Activated CD8-positive, alpha-beta T cell treated with anti-CD3 and anti-CD28 coated beads, Interleukin-2, amount 10 ng/mL, durations not matched to agents 7 days and 5 days (primary cell): ENCODE measurements at places on chromosomes 1 and 21. TPM values are rescaled to one million over a fixed set of nuclear protein-coding genes. Genes with fewer than 3 reads are reported as not detected.

TPTE gene
- not detected for total RNA-seq

GNG12 gene
- not detected for total RNA-seq

TMEM82 gene
- not detected for total RNA-seq

SLAMF9 gene
- not detected for total RNA-seq

CNIH3 gene
- total RNA-seq: 2.5 TPM

CD84 gene
- total RNA-seq: 14.0 TPM

DNA sequence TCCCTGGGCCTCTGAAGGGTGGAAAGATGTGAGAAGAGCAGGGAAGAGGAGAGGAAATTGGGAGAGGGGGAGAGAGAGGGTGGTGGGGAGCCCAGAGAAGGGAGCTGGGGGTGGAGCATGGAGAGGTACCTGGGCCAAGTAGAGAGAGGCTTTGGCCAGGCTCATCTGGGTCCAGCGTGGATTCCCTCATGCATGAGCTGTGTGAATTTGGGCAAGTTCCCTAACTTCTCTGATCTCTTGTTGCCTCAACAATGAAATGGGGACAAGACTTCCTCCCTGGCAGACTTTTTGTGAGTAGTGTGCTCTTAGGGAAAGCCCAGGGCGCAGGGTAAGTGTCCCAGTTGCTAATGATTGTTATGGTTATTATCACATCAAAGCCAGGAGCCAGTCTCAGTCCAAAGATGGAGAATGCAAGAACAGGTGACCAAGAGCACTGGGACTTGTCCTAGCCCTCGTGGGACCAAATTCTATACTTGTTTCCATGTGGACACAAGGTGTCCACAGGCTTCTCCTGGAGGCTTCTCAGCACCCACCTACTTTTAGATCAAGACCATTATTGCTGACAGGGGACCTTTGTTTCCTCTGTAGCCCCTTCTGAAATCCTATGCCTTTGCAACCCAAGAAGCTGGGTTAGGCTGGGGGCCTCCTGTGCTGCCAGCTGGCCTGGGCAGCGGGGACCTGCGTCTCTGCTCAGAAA, 13.9 kb downstream of the IL6R start:
- no peaks in the 10 kb centered on the region for H3K27me3 ChIP-seq
- H3K36me3 ChIP-seq: no peaks in the 10 kb centered on the region
- H3K4me3 ChIP-seq: no peak overlapping the region
- no peak for DNase-seq
- H3K27ac ChIP-seq: peak overlapping the region; percentile 66

GRCh38 chr21:44334329-44335030, 4.7 kb downstream of the CFAP410 start:
- peaks cover 8% of the 10 kb centered on the region for H3K4me1 ChIP-seq
- DNase-seq: no peak
- no peak overlapping the region for H3K27ac ChIP-seq

DNA sequence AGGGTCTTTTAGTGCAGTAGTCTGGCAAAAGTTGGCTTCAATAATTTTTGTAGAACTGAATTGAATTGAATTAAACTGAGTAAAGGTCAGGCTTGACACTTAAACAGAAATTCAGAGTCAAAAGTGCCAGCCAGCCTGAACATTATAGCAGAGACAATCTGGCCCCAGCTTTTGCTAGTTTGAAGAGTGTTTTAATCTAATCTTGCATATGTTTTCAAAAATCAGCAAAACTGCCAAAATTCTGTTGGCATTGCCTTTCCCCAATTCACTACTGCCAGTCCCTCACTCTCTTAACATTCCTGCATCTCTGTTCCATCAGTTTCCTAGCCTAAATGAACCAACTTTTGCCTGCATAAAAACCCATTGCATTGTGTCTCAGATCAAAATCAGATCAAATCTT, 403.8 kb downstream of the NUF2 start:
- no peaks in the 10 kb centered on the region for H3K36me3 ChIP-seq
- H3K4me1 ChIP-seq: no peaks in the 10 kb centered on the region
- DNase-seq: no peak
- no peaks in the 10 kb centered on the region for H3K27me3 ChIP-seq
- H3K4me3 ChIP-seq: no peak overlapping the region
- H3K27ac ChIP-seq: no peak overlapping the region

DNA sequence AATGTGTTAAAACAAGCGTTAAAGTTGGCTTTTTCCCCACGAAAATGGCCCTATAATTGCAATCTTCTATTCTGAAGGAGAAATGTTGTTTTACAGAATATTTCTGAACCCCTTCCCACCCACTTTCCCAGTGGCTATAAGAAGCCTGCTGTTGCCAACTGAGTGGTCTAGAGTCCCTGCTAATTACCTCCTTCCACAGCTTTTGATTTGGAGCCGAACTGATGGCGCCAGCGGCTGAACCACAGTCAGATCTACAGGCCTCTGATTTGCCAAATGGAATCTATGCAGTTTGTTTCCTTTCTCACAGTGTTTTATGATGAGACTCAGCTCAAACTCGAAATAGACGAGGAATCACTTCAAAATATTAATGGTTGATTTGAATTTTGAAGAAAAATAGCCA, 76.0 kb upstream of the C1orf105 start:
- peaks cover 14% of the 10 kb centered on the region for H3K36me3 ChIP-seq
- H3K4me3 ChIP-seq: no peak overlapping the region
- H3K27ac ChIP-seq: no peak overlapping the region
- H3K4me1 ChIP-seq: peaks cover 18% of the 10 kb centered on the region
- DNase-seq: no peak

DNA sequence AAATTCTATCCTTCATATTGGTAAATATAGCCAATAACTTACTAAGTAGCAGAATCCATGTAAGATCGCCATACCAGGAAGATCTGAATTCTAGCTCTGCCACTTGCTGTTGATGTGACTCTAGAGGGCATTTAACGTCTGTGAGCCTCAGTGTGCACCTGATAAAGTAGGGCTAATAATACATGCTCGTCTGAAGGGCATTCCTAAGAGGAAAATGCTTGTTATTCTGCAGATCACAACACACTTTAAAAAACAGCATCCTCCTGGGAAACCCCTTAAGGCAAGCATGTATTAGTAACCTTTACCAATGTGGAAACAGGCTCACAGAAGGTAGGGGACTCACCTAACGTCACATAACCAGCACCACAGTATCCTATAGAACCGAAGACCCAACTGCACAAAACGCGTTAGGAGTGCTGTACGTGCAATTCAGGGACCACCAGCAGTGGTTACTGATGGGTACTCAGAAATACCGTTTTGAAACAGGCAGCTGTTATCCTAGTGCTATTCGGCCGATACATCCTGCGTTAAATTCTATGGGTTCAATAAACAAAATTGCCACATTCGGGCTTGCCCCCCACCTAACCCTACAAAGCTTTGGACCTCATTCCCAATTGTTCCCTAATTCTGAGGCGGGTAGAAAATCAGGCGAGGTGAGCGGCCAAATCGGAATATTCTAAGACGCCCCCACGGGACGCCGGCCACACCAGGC, 758 bp downstream of the DEPDC1 start:
- peak overlapping the region; percentile 92 for H3K27ac ChIP-seq
- H3K27me3 ChIP-seq: peaks cover 27% of the 10 kb centered on the region
- H3K36me3 ChIP-seq: peaks cover 28% of the 10 kb centered on the region
- peak overlapping the region; percentile 96 for H3K4me3 ChIP-seq

- H3K4me1 ChIP-seq: no peaks in the 10 kb centered on the region
- no peaks in the 10 kb centered on the region for H3K36me3 ChIP-seq
- no peaks in the 10 kb centered on the region for H3K27me3 ChIP-seq
- no peak overlapping the region for H3K27ac ChIP-seq
These were observed 231.8 kb downstream of the NEGR1 start for GRCh38 chr1:72050551-72050950.

DNA sequence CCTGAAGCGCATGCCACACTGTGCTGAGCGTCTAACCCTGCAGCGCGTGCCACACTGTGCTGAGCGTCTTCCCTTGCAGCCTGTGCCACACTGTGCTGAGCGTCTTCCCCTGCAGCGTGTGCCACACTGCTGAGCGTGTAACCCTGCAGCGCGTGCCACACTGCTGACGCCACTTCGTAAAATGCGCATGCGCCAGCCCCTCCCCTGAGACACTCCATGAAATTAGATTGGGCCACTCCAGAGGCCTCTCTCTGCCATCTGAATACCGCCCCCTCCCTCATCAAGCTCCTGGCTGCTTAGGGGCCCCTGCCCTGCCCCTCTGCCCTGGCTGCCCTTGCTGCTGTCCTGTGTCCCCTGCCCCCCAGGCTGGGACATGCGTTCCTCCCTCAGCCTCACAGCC, 84.8 kb downstream of the POFUT2 start:
- no peak overlapping the region for H3K4me3 ChIP-seq
- no peak for DNase-seq
- H3K27me3 ChIP-seq: no peaks in the 10 kb centered on the region
- peaks cover 18% of the 10 kb centered on the region for H3K4me1 ChIP-seq

DNA sequence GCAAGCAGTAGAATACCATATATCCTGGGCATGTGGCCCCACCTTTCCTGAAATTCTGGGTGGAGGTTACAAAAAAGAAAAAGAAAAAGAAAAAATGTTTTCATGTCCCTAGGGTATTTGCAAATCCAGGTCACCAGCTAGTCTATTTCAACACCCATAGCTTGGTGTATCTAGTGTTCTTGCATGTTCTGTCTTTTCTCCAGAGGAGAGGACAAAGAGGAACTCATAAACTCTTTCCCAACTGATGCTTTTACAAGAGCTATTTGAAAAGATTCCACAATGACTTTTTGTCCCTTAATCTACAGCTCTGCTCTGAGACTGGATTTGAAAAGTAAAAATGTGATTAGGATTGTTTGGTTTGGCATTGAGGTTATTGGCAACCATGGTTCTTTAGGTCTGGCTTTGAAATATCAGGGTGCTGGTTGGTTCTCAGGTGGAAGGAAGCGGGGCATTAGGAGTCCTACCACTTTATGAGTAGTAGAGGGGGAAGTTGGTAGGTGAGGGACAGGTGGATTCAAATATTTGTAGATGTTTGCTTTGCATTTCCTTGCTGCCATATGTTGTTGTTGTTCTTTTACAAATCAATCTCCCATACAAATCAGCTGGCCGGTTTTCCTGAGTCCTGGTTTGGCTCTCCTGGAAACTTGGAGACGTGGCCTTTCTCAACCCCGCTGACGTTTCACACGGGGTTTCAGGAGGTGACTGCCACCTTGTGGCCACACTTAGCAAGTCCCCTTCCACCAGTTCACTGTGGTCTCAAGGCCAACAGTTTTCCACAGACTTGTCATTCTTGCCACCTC, 126.7 kb upstream of the KIAA0040 start:
- H3K36me3 ChIP-seq: no peaks in the 10 kb centered on the region
- peaks cover 8% of the 10 kb centered on the region for H3K27me3 ChIP-seq
- no peak overlapping the region for H3K4me3 ChIP-seq
- H3K27ac ChIP-seq: no peak overlapping the region

- peaks cover 10% of the 10 kb centered on the region for H3K36me3 ChIP-seq
- peaks cover 33% of the 10 kb centered on the region for H3K4me1 ChIP-seq
- DNase-seq: peak; percentile 31
- H3K27ac ChIP-seq: peak overlapping the region; percentile 64
- peak overlapping the region; percentile 1 for H3K4me3 ChIP-seq
- no peaks in the 10 kb centered on the region for H3K27me3 ChIP-seq
These were observed 76.6 kb upstream of the VAV3 start for GRCh38 chr1:108041360-108042142.

DNA sequence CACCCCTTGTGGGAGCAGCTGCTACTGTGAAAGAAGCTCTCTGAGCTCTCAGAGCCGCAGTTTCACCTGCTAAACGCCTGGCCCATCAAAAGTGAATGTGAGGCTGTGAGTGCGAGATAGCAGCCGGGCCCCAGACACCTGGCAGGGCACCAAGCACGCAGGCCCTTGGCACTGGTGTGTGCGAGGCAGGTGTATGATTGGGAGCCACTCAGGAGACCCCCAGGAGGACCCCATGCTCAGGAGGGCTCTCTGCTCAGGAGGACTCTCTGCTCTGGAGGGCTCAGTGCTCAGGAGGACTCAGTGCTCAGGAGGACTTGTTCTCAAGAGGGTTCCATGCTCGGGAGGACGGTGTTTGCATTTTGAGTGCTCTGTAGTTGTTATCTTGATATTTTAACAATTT, 14.3 kb upstream of the ADARB1 start:
- H3K27ac ChIP-seq: no peak overlapping the region
- H3K27me3 ChIP-seq: peaks cover 26% of the 10 kb centered on the region
- no peaks in the 10 kb centered on the region for H3K36me3 ChIP-seq
- DNase-seq: no peak
- no peak overlapping the region for H3K4me3 ChIP-seq

- no peak for DNase-seq
- H3K36me3 ChIP-seq: no peaks in the 10 kb centered on the region
- no peaks in the 10 kb centered on the region for H3K27me3 ChIP-seq
- H3K4me3 ChIP-seq: no peak overlapping the region
These were observed 1656.7 kb upstream of the B3GALT2 start for GRCh38 chr1:194843077-194843476.

DNA sequence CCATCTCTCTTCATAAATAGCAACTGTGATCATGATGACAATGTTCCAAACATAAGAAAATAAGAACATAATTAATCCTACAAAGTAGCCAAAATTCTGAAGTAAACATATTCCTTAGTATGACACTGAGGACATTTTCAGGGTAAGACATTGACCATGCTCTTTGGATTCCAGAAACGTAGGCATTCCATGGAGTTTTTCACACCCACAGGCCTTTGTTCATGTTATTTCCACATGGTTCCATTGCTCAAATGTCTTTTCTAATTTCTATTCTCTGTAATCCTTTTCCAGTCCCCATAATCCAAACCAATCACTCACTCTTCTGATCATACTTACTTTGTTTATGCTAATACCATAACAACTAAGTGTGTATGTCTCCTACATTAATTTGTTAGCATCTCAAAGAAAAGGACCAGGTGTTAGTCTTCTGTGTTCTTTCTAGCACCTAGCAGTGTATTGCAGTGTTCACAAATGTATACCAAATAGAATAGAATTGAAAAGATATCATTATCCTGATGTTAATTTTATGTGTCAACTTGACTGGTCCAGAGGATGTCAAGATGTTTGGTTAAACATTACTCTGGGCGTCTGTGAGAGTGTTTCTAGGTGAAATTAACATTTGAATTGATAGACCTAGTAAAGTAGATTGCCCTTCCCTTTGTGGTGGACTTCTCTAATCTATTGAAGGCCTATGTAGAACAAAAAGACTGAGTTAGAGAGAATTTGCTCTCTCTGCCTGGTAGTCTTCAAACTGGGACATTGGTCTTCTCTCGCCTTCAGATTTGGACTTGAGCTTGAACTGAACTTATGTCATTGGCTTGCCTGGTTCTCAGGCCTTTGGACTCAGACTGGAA, 516.6 kb downstream of the PTPRC start:
- H3K27me3 ChIP-seq: peaks cover 3% of the 10 kb centered on the region
- H3K4me1 ChIP-seq: peaks cover under 1% of the 10 kb centered on the region
- no peak overlapping the region for H3K4me3 ChIP-seq
- no peak for DNase-seq
- H3K36me3 ChIP-seq: peaks cover 2% of the 10 kb centered on the region
